Activated T-helper 1 cell treated with anti-CD3 and anti-CD28 coated beads, Interleukin-2, amount 50 U/mL, for 16 hours (primary cell): ENCODE measurements at places on chromosomes 3 and 15.
A peak's percentile ranks its signal among the peaks of the same experiment; 100 is the strongest.

GRCh38 chr15:42695527-42696071 is 41.3 kb downstream of the CDAN1 start:
- no peak for DNase-seq

DNA sequence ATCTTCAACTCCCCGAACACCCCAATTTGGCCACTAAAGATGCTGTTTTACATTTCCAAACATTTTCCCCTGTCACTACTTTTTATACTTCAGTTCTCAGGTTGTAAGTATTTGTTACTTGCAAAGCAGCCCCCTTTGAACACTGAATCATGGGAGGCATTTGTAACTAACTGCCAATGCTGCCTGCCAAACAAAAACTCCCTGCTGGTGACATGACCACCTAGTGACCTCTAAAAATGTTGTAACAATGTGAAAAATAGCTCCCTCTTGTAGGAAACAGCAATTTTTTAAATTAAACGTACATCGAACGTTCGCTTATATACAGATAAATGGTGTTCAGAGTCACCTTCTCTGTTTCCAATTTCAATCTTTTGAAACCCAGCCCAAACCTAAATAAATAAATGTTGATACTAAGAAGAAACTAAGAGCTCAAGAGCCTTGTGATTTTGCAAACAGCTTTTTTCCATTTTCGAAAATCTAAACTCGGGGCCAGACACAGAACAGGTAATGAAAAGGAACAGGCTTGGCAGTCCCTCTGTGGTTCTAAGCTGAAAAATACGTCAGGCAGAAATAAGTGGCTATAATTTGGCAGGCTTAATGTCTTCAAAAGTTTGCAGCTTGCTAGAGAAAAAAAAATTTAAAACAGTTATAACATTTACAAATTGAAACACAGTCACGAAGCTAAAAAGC is 268.6 kb upstream of the WNT5A start:
- no peak for DNase-seq

GRCh38 chr15:58362262-58362922 is 69.4 kb upstream of the LIPC start:
- no peak for DNase-seq

DNA sequence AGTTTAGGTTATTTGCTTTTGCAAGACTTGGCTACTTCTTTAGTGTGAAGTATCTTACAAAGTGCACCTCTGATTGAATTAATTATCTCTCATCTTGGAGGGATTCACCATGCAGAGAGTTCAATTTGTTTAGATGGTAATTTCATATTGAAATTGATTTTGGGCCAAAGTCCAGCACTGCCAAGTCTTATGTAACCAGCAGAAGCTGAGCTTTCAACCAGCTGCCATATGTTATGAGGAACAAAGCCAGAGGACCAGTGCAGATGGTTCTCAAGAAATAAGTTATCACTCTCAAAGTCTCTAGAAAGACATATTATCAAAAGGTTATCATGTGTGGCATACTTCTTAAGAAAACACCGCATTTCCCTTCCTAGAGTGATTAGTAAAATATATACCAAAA is 29.0 kb downstream of the ABHD6 start:
- no peak for DNase-seq

- DNase-seq: no peak
Observed at GRCh38 chr3:73228959-73229358, 167.5 kb downstream of the EBLN2 start.

DNA sequence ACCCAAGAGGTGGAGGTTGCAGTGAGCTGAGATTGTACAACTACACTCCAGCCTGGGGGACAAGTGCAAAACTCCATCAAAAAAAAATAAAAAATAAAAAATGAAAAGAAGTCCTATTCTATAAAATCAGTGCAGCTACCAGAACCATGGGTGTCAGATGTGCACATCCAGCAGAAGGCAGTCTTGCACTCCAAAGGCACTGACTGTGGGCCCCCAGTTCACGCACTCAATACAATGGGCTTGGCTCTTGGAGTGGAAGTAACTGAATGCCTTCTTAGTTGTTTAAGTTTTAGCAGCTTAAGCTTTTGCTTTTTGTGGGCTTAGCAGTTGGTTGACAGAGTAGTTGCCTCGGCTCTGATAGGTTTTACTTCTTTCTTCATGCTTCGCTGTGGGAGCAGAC is 141.4 kb downstream of the AGBL1 start:
- no peak for DNase-seq

- no peak for DNase-seq
Observed at GRCh38 chr3:140270329-140270728, 335.3 kb downstream of the CLSTN2 start.

DNA sequence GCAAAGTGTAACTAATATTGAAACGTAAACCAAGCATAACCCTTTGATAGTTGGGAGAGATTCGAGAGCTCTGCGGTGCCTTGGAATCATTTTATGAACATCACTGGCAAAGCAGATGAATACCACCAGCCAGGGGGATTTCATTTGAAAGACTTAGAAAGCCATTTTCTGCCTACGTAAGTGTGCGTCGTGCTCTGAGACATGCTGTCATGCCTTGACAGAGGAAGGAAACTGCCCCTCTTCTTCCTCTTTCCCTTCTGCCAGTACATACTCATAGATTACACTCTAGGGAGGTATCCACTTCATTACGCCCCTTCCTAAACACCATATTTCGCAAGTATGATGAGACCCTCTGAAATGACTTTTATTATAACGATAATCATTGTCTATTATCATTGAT is 3.3 kb upstream of the MTHFS start:
- no peak for DNase-seq

DNA sequence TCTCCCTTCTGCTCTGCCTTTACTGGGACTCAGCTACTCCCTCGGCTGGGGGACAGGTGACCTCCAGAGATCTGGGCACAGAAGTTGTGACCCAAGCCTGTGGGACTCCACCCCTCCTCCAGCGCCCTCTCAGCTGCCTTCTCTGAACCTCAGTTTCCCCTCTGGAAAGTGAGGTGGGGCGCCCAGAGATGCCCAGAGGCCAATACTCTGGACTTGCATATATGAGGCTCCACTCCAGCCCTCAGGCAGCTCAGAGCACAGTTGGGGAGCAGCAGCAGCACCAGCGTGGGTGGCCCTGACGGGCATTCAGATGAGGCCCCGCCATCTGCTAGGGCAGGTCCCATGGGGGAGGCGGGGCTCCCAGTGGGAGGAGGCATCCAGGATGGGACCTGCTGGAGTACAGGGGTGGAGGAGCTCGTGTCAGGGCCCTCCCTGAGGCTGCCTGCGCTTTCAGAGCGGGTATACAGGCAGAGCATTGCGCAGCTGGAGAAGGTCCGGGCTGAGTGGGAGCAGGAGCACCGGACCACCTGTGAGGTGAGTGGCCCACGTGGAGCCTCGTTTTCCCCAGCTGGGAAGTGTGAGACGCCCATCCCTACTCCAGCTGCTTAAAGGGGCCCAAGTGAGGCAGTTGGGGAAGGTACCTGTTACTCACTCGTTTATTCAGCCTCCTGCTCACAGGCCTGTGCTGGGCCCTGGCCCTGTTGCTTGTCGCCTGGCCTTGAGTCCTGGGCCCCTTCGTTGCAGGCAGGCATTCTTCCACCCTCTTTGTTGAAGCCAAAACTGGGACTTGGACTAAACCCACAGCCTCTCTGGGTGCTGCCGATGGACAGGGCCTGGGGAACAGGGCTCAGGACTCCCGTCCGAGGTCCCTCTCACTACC is 35.4 kb downstream of the PSTPIP1 start:
- peak; percentile 2 for DNase-seq

DNA sequence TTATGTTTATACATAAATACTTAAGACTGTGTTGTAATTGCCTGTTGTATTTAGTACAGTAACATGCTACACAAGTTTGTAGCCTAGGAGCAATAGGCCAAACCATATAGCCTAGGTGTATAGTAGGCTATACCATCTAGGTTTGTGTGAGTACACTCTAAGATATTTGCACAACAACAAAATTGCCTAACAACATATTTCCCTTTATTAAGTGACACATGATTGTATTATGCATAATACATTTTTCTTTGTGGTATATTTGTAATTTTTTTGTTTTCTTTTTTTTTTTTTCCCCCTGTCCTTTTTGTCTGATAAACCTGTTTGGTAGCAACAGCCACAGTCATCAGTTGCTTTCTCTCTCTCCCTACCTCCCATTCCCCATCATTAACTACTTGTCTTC is 945.6 kb downstream of the ZPLD1 start:
- DNase-seq: no peak

- no peak for DNase-seq
Observed at GRCh38 chr3:41598402-41599126, 363.3 kb downstream of the ULK4 start.

- no peak for DNase-seq
Observed at GRCh38 chr3:63687278-63688225, 35.1 kb downstream of the SNTN start.

- DNase-seq: no peak
Observed at GRCh38 chr3:136956971-136957370, 812 bp upstream of the IL20RB start.

DNA sequence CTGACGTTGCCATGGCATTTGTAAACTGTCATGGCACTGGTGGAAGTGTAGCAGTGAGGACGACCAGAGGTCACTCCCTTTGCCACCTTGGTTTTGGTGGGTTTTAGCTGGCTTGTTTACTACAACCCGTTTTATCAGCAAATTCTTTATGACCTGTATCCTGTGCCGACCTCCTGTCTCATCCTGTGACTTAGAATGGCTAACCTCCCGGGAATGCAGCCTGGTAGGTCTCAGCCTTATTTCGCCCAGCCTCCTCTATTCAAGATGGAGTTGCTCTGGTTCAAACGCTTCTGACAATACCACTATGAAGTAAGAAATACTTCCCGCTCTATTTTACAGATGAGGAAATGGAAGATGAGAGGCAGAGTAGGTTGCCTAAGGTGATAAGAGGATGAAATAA is 16.6 kb downstream of the PAQR9 start:
- no peak for DNase-seq

DNA sequence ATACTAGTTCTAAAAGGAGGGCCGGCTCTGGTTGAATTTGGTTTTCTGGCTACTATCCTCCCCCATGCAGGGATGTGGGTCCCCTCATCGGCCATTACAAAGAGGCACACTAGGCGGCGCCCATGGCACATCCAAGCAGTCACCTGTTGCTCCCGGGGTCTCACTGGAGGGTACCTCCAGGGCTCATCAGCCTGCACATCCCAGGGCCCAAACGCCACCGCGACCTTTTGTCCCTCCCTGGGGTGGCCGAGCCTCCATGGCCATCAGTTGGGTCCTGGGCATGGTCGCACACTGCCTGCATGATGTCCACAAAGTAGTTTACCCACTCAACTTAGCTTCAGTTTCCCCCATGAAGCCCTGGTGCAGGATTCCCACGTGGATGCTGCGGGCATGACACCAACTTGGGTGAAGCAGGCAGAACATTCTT is 28.3 kb downstream of the IDH3A start:
- DNase-seq: no peak

- no peak for DNase-seq
Observed at GRCh38 chr3:128379367-128380160, 87.1 kb downstream of the DNAJB8 start.

DNA sequence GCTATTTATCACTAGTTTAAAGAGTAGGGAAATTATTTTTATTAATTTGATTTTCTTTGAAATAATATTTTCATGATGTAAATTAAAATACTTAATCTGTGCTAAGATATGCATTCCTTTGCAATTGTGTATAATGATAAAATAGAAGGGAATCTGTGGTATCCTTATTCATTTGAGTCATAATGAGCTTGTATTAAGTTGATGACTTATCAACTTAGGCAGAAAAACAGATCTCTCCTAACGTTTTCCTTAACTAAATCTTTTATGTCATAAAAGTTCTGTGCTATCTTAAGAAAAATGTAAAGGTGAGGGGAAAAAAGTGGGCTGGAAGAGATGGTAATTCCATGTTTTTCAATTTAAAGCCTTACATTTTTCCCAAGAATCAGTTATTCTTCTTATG is 1.9 kb downstream of the FGF7 start:
- DNase-seq: no peak

DNA sequence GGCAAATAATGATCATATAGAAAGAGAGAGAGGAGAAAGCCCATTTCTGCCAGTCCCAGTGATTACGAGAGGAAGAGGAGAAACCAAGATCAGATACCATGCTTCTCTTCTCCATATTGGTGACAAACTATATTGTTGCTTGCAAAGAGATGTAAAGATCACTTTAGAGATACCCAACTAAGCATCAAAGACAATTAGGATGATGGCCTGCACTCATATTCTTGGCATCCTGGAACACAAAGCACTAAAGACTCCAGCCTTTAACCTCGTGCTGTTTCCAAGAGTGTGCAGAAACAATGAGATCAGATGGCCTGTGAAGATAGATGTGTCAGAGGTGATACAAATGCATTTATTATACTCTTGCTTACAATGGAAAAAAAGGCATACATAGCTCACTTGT is 170.7 kb upstream of the TP63 start:
- DNase-seq: no peak

DNA sequence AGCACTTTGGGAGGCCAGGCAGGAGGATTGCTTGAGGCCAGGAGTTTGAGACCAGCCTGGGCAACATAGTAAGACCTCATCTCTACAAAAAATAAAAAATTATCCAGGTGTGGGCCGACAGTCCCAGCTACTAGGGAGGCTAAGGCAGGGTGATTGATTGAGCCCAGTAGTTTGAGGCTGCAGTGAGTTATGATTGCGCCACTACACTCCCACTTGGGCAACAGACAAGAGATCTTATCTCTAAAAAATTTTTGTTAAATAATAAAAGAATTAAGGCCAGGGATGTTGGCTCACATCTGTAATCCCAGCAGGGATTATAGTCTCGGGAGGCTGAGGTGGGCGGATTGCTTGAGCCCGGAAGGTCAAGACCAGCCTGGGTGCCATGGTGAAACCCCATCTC is 25.8 kb upstream of the NFKBIZ start:
- DNase-seq: no peak

DNA sequence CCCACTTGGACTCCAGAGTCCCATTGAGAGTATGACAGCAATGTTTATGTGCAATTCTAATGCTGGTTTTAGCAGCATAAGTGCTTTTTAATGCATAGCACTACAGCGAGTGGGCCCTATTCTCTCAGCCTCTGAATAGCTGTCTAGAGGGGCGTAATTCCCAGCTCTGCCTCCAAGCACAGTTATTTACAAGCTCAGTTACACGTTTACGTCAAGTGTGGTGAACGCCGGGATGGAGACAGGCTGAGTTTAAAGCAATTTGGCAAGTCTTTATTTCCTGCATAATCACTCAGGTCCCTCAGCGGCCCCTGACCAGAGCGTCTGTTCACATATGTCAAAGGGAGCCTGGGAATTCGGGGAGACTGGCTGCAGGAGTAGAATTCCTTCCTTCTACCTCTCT is 43.9 kb downstream of the SOX14 start:
- no peak for DNase-seq

DNA sequence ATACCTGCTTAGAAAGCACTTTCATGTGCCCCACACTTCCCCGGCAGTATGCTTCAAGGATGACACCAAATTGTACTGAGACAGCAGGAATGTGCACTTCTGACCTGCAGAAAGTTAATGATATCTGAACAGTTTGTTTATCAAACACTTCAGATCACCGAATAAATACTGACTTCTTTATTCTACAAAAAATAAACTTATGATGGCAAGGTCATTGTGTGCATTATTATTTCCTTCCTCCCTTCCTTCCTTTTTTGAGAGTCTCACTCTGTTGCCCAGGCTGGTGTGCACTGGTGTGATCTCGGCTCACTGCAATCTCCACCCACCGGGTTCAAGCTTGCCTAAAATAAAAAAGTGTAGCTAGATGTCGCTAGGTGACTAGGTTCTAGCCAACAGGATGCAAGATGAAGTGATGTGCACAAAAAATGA is 80.3 kb downstream of the FAIM start:
- DNase-seq: no peak
